ENCODE measurements at places on chromosomes 4 and X.

DNA sequence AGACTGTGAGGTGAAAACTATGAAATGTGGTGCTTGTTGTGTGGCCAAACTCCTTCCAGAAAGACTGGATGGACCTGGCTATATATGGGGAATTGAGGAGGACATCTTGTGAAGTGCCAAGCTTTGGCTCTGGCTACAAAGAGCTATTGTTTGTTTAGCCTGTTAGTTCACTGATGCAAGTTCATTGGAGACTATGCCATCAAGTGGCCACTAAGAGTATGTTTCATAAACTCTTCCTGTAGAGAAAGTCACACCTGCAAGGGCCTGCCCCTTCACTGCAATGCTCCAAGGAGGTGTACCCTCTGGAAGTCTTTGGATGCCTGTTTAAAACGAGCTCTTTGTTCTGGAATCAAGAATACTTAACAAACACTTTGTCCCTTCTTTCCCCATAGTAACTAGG, 382.0 kb downstream of the GABRG1 start:
- no peak for DNase-seq

DNA sequence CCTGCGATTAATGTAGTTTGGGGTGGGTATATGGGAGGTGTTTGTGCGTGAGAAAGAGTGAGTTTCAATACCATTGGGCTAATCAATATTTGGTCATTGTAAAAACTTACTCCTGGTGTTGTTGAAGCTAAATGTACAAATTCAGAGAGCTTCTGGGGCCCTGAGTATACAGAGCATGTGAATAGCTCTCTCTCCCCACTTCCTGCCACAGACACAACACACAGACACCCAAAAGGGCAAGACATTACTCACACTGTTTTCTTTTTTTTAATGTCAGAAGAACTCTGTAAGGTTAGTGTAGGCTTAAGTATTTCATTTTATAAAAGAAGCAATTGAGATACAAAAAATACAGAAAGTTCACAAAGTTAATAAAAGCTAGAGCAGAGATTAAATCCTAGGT, 151.3 kb upstream of the KCNIP4 start:
- DNase-seq, result no peak

DNA sequence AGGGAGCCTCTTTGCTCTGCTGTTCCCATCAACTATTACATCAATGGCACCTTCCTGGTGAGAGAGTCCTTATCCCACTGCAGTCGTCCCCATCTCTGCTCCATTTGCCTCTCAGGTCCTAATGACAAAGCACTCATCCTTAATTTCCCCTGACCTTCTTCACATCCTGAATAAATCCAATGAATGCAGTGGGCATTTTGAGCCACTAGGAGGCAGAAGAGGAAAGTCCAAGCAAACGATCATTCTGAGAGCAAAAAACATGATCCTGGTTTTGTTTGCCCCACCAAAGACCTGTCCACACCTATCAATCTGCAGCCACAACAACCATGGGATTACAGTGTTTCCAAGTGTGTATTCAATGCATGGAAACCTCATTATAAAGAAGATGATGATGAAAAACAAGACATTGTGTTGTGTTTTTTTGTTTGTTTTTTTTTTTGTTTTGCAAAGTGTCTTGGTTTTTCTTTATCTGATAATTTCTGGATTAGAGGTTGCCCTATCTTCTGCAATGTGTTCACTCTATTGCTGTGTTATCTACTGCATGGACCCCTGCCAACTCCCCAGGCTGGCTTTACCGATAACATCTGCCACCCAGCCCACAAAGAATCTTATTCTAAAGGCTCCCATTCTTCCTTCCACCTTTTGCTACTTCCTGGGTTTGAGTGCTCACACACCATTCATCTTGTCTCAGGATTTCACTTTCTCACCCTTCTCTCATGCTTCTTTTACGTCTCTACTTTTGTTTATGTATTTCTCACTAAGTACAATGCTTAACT, 207.2 kb downstream of the NLGN4X start:
- no peak for DNase-seq

- DNase-seq, result no peak
Measured at GRCh38 chrX:150715184-150715583, 22.0 kb downstream of the MTMR1 start.

Data from right cardiac atrium (tissue), 5 donors.